ENCODE measurements at places on chromosomes 1 and 21. TPM values are rescaled to one million over a fixed set of nuclear protein-coding genes. Genes with fewer than 3 reads are reported as not detected.

ARHGEF16 gene
- total RNA-seq: 149 TPM

PIGP gene
- total RNA-seq: 8.5 TPM

AVPR1B gene
- total RNA-seq: not detected

TMOD4 gene
- total RNA-seq: not detected

TRAF3IP3 gene
- total RNA-seq: 3.3 TPM

LCE2A gene
- total RNA-seq: not detected

- no peak for DNase-seq
- no peaks in the 10 kb centered on the region for H3K27me3 ChIP-seq
- H3K4me1 ChIP-seq: no peaks in the 10 kb centered on the region
- no peak overlapping the region for H3K27ac ChIP-seq
- no peaks in the 10 kb centered on the region for H3K36me3 ChIP-seq
- no peak overlapping the region for H3K4me3 ChIP-seq
Observed at GRCh38 chr1:186812570-186812969, 16.2 kb upstream of the PLA2G4A start.

DNA sequence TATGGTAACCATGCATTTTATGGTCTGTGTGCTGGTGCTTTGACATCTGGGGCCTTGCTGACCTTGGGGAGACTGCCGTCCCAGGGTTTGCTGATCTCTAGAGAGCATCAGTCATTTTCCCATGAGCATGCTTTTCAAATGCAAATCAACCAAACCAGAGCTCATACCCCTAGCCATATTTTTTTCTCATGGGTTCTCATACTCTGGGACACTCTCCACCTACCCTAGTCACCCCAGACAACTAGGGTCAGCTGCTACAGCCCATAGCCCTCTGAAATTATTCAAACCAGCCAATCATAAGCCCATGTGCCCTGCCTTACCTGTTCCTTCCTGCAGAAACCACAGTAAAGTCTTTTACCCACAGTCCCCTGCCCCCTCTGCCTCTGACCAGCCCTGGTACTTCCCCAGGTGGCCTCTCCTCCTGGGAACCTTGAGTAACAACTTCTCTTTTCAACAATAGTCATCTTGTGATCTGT, 132.0 kb downstream of the MAP3K21 start:
- H3K27me3 ChIP-seq: no peaks in the 10 kb centered on the region
- no peak overlapping the region for H3K27ac ChIP-seq
- no peaks in the 10 kb centered on the region for H3K4me1 ChIP-seq
- no peak overlapping the region for H3K4me3 ChIP-seq
- H3K36me3 ChIP-seq: no peaks in the 10 kb centered on the region
- DNase-seq: no peak

- peaks cover 2% of the 10 kb centered on the region for H3K4me1 ChIP-seq
- no peaks in the 10 kb centered on the region for H3K36me3 ChIP-seq
- peak overlapping the region; percentile 67 for H3K27ac ChIP-seq
- H3K27me3 ChIP-seq: no peaks in the 10 kb centered on the region
- DNase-seq: peak; percentile 51
- no peak overlapping the region for H3K4me3 ChIP-seq
Observed at GRCh38 chr1:35264871-35265270, 3.6 kb upstream of the ZMYM4 start.

DNA sequence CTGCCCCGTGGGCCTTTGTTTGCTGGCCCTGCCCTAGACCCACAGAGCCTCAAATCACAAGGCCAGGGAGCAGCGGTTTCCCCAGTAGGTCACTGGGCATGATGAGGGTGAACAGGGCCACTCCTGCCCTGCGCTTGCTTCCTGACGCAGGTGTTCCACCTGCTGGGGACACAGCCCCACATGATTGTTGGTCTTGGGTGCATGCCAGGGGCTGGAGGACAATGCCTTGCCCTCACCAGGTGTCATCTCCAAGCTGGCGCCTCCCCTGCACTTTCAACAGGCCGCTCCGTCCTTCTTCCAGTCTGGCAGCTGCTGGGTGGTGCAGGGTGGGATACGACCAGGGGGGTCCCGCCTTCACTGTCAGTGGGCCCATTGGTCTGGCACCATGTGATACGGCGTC, 24.3 kb downstream of the IL10RB start:
- no peak overlapping the region for H3K27ac ChIP-seq
- peaks cover 80% of the 10 kb centered on the region for H3K36me3 ChIP-seq
- peak; percentile 53 for DNase-seq
- H3K4me1 ChIP-seq: peaks cover 47% of the 10 kb centered on the region

DNA sequence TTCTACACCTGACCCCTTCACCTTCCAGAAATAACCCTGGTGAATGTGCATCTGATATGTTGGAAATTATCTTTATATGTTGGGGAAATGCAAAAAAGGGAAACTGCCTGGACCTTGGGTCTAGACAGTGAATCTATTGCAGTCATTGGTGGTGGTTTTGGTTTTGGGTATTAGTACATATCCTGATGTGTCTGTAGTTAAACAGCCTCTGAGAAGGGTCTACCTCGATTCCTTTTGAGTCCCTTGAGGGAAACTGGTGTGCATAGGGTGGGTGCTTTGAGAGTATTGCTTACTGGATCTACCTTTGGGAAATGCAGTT, 127.3 kb upstream of the KIAA0040 start:
- H3K27ac ChIP-seq: peak overlapping the region; percentile 46
- no peak overlapping the region for H3K4me3 ChIP-seq
- no peak for DNase-seq
- peaks cover 23% of the 10 kb centered on the region for H3K4me1 ChIP-seq

DNA sequence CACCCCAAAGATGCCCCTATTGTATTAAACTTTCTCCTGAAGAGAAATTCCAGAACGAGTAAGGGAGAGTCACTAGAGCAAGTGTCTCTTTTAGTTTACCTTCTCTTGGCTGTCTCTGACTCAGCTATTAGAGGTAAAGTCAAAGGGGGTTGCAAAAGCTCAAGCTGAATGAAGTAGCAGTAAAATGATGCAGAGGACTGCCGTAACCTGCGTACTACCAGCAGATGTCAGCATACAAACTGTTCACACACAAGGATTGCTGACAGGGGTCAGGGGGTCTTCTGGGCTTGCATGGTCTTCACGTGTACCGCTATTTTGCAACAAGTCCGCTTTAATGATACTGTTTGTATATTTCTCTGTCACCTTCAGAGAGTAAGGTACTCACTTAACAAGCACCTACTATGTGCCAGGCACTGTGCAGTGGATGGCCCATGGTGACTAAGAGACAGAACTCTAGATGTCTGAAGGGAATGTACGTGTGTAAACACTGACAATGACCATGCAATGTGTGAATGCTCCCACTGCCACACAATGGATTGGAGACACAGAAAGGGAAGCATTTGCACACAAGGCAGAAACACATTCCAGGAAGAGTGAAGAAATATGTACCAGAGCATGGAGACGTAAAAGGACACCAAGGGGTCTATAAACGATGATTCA, 34.9 kb downstream of the CHML start:
- no peak overlapping the region for H3K27ac ChIP-seq
- H3K36me3 ChIP-seq: no peaks in the 10 kb centered on the region
- DNase-seq: no peak
- no peaks in the 10 kb centered on the region for H3K27me3 ChIP-seq
- no peak overlapping the region for H3K4me3 ChIP-seq

DNA sequence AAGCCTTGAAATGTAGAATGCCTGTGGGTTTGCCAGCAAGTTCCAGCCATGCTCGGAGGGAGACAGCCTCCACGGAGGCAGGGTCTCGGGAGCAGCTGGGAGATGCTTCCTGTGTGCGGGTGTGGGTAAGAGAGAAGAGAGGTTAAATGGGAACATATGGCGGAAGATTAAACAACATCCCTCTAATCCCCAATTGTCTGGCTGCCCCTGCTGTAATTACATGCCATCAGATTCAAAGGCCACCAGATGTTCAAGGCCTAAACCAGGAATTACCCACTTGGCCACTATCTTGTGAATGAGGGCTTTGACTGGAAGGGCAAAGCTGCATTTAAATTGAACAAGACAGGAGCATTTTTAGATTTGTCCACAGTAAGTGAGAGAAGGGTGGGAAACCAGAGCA, 81.4 kb upstream of the BACE2 start:
- no peaks in the 10 kb centered on the region for H3K27me3 ChIP-seq
- H3K27ac ChIP-seq: no peak overlapping the region
- no peaks in the 10 kb centered on the region for H3K36me3 ChIP-seq
- DNase-seq: no peak
- H3K4me1 ChIP-seq: no peaks in the 10 kb centered on the region

GRCh38 chr1:19869929-19870328, 12.3 kb upstream of the OTUD3 start:
- no peaks in the 10 kb centered on the region for H3K27me3 ChIP-seq
- H3K36me3 ChIP-seq: no peaks in the 10 kb centered on the region
- H3K4me3 ChIP-seq: no peak overlapping the region

- H3K27me3 ChIP-seq: no peaks in the 10 kb centered on the region
- peak overlapping the region; percentile 51 for H3K27ac ChIP-seq
- H3K36me3 ChIP-seq: no peaks in the 10 kb centered on the region
- DNase-seq: no peak
- peaks cover 43% of the 10 kb centered on the region for H3K4me1 ChIP-seq
- no peak overlapping the region for H3K4me3 ChIP-seq
Observed at GRCh38 chr1:8211251-8211882, 106.5 kb upstream of the SLC45A1 start.

GRCh38 chr1:185409763-185410528, 92.9 kb upstream of the IVNS1ABP start:
- H3K4me1 ChIP-seq: no peaks in the 10 kb centered on the region
- no peaks in the 10 kb centered on the region for H3K27me3 ChIP-seq
- no peak overlapping the region for H3K4me3 ChIP-seq
- no peak for DNase-seq
- H3K27ac ChIP-seq: no peak overlapping the region
- H3K36me3 ChIP-seq: no peaks in the 10 kb centered on the region

DNA sequence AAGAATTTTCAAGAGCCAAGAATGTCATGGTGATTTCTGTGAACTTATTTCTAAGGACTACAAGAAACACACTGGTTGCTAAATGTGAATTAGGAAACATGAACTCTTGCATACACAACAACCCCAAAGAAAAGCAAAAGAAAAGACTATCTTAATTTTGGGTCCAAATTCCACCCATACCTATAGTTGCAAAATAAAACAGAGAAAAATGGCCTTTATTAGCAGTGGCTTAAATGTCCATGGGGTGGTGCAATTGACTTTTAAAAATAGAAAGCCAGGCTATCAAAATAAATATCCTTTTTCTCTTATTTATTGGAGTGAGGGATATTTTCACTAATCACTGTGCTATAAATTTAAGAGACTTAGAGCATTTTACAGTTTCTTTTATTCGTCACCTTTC, 80.9 kb upstream of the DPYD start:
- no peak overlapping the region for H3K27ac ChIP-seq
- H3K36me3 ChIP-seq: no peaks in the 10 kb centered on the region
- H3K27me3 ChIP-seq: no peaks in the 10 kb centered on the region
- DNase-seq: no peak

GRCh38 chr1:198986036-198986435, 347.2 kb downstream of the PTPRC start:
- DNase-seq: no peak
- no peaks in the 10 kb centered on the region for H3K27me3 ChIP-seq
- H3K4me3 ChIP-seq: no peak overlapping the region

DNA sequence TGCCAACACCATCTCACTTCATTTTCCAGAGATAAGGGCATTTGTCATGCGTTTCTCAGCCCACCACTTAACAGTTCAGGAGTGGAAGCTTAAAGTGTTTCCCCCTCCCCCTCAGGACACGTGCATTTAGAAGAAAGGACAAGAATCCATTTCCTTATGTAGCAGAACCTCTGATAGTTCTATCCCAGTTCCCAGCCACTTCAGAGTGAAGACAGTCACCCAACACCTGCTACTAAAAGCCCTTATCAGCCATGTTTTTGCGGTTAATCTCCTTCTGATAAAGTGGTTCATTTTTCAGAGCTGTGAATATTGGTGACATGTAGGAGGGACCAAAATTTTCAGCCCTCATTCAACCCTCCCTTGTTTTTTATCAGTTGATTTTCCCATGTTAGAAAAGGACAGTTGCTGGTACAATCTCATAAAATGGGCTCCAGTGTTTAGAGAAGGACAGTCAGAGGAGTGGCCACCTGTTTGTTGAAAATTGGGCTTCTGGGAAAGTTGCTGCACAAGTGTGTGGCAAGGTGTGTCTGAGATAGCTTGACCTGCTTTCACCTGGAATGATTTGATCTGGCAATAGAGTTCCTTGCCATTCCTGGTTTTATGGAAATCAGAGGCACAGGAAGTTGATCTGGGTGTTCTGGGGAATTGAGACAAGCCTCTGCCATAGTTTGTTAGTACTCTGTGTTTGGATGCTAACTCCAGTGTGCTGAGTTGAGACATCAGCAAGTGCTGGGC, 114.0 kb downstream of the PPP1R12B start:
- peaks cover 5% of the 10 kb centered on the region for H3K4me1 ChIP-seq
- no peak overlapping the region for H3K4me3 ChIP-seq
- H3K27ac ChIP-seq: peak overlapping the region; percentile 34
- DNase-seq: peak; percentile 26
- no peaks in the 10 kb centered on the region for H3K27me3 ChIP-seq
- H3K36me3 ChIP-seq: no peaks in the 10 kb centered on the region

DNA sequence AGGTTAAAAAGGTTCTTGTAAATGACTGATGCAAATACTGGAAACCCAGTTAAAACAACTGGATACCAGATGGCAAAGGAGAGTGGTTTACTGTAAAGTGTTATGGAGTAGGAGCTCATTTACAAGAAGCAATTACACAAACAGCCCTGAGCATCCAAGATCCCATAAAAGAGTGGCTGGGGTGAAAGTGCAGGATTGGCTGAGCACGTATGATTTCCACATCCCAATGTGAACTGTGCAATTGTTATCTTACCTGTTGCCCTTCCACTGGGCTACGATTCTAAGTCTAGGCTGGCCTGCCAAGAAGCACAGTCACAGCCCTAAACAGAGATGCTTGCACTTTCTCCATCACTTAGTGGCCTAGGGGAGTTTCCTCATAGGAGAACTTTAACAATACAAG, 277.6 kb upstream of the RUNX1 start:
- DNase-seq: no peak
- H3K4me1 ChIP-seq: peaks cover 29% of the 10 kb centered on the region
- H3K36me3 ChIP-seq: no peaks in the 10 kb centered on the region
- H3K27ac ChIP-seq: no peak overlapping the region

- H3K27ac ChIP-seq: peak overlapping the region; percentile 45
- peak; percentile 81 for DNase-seq
- no peaks in the 10 kb centered on the region for H3K36me3 ChIP-seq
- H3K4me3 ChIP-seq: no peak overlapping the region
- H3K27me3 ChIP-seq: peaks cover 8% of the 10 kb centered on the region
Observed at GRCh38 chr1:25031966-25032667, 102.0 kb upstream of the RUNX3 start.

DNA sequence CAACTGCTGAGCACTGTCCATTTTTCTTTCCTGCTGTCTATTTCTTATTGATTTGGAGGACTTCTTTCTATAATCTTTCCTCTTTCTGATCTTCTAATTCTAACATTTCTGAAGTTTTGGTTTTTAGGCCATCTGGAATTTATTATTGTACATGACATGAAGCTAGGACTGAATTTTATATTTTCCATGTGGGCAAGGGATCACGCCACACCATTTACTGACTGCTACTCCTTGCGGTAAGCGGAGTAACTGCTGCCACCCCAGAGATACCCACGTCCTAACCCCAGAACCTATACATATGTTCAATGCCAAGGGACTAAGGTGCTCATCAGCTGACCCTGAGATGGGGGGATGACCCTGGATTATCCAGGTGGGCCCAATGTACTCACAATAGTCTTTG, 70.6 kb downstream of the NPHP4 start:
- H3K27me3 ChIP-seq: no peaks in the 10 kb centered on the region
- no peak overlapping the region for H3K27ac ChIP-seq
- no peaks in the 10 kb centered on the region for H3K36me3 ChIP-seq

Measured in stomach (tissue), 19 donors.